ENCODE measurements at places on chromosomes 2 and 18. TPM values are rescaled to one million over a fixed set of nuclear protein-coding genes. Genes with fewer than 3 reads are reported as not detected.

DNA sequence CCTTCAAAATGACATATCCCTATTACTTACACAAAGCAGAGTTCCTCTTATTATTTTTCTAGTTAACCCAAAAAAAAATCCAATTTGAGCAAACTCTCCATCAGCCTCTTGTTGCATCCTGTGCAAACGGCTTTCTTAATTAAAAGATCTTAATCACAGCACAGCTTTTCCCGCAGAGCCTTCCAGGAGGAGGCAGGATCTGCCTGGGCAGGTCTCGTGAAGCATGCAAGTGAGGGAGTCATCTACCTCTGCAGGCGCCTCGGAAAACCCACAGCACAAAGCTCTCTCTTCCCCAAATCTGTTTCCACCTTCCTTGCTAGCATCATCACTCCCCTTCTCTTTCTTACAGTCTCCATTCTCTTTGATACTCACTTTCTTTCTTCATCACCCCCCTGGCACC lies 100.4 kb downstream of the EN1 start:
- no peak for DNase-seq

DNA sequence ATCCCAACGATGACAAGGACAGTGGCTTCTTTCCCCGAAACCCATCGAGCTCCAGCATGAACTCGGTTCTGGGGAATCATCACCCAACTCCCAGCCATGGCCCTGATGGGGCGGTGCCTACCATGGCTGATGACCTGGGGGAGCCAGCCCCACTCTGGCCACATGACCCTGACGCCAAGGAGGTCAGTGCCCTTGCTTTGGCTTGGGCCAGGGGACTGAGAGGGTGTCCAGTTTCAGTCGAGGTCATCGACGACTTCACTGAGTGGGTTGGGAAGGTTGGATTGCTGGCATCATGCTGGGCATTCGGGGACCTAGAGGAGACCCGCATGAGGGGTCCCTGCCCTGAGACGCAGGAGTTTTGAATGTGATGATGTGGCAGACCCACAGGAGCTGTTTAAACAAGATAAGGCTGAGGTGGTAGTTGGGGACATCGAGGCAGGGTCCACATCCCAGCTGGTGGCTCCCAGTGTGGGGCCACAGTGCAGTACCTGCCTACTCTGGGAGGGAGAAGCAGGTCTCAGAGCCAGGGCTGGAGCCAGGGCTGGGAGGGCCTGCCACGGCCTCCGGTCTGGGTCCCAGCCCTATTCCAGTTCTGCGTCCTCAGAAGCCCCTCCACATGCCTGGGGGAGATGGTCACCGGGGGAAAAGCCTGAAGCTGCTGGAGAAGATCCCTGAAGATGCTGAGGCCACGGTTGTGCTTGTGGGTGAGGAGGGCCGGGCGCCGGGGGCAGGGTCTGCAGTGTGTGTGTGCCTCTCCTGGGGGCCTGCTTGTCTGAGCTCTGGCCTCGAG lies 6.0 kb downstream of the SLC4A3 start:
- DNase-seq = no peak

SP3 gene
- total RNA-seq = 108 TPM

LINC00305 gene
- not detected for total RNA-seq

SNTG2 gene
- total RNA-seq = not detected

Data from Caco-2 (cell line).